ENCODE measurements at places on chromosomes 7 and 10.

DNA sequence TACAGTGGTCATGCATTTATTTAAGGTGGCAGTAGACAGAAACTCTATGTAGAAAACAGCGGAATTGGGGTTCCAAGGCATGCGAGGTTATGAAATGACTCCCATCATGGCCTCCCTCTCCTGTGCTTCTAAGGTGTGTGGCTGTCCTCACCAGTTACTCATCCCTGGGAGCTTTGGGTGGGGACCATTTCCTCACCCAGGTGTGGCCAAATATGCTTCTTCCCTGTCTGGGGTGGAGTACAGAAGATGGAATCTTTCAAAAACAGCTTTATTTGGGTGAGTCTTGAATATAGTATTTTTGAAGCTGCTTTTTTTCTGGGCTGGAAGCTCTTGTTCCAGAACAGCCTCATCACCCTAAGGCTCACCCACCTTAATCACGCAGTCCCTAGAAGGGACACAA is 139.0 kb downstream of the NRF1 start:
- DNase-seq: no peak

DNA sequence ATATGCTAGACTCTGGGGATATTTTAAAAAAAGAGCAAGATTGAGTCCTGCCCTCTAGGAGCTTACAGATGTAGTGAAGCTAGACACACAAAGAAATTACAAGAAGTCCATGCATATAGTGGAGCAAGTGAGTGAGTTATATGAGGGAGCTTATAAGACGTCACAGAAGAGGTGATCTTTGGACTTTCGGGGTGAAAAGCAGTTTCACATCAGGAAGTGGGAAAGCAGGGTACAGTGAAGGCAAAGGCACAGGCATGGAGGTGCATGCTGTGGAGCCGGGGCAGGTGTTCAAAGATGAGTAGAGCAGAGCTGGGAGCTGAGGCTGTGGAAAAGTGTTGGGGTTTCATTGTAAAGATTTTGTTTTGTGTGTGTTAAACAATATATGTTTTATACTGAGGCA is 38.5 kb upstream of the EXOC6 start:
- no peak for DNase-seq

DNA sequence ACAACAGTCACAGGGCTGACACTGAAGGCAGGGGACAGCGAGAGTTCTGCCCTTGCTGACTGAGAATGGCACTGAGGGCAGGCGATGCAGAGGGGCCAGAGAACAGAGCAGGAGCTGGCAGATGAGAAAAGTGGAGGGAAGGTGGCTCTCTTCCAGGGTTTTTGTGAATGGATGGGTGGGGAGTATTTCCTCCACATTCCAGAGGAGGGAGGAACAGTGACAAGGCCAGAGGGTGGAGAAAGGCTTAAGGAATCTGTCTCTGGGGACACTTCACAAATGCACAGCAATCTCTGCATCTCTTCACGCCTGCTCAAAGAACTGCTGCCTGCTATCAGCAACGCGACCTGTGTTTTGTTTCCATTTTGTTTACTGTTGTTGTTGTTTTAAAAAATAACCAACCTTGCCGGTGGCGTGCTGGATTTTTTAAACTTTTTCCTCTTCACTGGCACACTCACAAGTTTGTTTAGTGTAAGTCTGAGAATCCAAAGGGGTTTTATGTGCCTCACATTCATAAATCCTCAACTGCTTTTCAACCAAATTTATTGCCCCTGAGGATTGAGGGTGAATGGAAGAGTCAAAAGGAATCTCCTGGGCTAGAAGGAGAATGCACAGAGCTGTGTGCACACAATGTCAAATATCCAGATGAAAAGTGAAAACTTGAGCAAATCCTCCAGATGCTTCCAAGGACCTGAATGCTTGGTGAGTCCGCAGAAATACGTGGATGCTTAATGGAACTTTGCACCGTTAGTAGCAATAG is 129.3 kb downstream of the GLI3 start:
- DNase-seq: no peak

DNA sequence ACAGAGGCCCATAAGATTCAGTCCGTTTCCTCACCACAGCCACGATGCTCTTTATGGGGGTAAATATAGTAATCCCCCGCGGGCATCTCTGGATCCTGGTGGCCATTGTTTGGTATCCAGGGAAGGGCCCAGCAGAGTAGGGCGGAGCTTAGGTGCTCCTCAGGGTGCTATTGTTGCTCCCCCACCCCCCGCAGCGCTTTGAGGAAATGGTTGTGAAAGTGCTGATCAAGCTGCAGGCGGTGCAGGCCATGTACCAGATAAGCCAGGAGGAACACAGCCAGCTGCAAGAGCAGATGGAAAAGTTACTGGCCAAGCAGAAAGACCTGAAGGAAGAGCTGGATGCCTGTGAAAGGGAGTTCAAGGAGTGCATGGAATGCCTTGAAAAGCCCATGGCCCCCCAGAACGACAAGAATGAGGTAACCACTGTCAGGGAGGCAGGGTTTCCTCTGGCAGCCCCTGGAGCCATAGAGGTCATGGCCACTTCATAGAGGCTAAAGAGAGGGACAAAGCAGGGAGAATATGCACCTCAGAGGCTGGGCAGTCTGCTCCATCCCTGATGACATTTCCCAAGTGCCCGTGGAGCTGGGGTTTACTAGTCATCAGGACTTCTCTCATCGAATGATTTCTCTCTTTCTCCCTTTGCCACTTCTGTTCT is 17.6 kb upstream of the FLNC start:
- no peak for DNase-seq

DNA sequence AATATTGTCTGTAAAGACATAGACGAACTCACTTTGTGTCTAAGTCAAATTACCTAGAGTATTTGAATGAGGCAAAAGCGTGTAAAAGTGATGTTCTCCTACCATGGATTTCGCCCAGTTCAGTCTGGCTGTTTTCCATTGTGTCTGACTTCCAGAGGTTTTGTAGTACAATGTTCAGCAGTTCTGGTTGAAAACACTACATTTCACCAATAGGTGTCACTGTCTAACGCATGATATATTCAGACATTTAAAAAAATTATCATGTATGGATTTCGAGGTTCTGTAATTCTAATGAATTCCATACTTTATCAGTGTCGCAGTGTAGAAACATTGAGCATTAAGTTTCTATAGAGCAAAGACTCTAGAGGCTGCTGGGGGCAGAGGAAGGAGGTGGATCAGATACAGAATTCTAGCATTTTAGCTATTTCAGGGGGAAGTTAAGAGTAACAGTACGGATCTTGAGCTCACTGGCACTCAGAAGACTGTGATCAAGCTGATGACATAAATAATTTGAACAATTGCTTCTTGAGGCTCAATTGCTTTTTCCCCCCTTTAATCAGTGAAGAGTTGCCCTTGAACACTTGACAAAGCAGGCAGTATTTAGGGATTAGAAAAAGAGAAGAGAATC is 196.9 kb upstream of the RHOBTB1 start:
- DNase-seq: no peak

DNA sequence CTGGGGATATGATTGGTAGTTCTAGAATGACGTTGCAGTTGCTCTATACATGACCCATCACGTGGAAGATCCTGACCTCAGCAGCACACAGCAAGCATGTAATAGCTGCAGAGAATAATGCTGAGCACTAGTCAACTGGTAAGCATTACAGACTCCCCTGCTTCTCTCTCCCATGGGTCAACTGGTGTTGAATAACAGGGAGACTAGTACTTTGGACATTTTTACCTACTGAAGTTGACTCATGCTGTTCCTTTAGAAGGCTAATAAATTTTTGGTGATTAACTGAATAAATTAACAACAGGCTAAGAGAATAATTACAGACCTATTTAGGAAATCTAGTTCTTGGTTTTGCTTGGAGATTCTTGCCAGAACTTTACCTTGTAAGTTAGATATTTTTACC is 234.1 kb downstream of the AUTS2 start:
- DNase-seq: no peak

DNA sequence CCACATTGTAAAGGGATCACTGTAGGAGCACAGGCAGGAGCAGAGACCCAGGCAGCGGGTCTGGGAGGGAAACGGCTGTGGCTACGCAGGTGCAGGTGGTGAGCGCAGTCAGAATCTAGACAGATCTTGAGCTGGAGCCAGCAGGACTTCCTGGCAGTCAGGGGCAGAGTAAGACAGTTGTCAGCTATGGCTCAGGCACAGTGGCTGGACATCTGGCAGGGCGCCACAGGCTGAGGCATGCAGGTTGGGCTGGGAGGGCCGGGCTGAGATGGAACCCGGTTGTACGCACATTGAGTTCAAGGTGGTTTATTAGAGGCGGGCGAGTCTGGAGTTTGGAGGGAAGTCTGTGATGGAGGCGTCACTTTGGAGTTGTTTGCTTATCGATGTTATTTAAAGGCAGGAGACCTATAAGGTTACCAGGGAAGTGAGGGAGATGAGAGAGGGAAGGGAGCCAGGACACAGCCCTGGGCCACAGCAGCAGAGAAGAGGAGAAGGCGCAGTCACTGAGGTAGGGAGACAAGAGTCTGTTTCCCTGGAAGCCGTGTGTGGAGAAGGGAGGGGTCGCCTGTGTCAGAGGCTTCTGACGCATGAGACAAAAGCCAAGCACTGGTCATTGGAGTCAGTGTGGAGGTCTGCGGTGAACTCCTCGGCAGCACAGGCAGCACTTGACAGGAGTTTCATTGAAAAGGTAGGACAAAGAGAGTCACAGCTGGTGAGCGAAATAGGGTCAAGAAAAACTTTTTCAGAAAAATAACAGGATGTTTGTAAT is 73.8 kb downstream of the LANCL2 start:
- DNase-seq: no peak

DNA sequence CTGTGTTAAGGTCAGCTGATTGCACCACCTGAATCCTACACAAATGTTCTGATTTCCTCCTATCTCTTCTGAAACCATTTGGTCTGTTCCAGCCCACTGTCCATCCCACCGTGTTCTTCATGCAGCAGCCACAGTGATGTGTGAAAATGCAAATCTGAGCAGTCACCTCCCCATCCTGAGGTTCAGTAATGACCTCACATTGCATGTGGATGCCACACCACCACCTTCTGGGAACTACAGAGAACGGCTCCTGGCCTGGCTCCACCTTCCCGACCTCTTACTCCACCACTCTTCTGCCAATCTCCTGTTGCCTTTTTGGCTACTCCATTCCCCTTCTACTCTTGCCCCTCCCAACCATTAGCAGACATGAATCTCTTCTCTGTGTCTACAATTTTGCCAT is 244.4 kb downstream of the TNS3 start:
- no peak for DNase-seq

DNA sequence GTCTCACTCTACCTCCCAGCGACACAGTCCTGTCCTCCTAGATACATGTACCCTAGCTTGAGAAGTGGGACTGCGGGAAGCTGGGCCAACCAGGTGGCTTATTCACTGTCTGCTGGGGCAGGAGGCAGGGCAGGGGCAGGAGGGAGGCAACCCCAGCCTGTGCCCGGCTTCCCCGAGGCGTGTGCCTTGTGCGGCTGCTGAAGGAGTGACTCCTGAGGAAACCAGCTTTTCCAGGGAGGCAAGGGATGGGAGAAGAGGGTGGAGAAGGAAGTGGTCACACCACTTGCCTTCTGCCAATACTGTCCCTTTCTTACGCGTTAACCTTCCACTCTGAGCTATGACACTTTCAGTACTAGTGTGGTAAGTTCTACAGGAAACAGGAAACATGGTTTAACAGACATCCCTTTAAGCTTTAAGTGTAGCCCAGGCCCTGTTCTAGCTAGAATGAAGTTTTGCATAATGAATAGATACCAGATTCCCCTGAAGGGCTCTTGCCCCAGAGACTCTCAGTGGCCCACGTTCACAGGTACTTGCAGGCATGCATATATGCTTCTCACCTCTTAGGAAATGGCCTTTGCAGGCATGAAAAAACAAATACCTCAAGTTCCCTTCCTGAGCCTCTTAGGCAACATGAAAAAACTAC is 40.6 kb downstream of the SYPL1 start:
- no peak for DNase-seq

DNA sequence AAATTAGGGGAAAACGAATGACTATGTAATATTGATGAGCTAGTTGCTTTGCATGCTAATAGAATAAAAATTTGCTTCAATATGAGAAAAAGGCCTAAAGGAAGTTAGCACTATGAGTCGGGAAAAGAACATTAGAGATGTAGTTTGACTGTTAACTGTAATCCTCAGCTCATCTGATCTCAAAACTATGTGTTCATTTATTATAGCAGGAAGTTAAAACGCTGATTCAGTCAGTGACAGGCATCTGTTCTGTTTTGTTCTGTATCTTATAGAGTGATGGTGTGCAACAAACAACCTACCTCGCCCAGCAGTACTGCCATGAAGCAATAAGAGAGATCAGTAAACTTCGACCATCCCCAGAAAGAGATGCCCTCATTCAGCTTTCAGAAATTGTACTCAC is 48.6 kb downstream of the PDSS1 start:
- no peak for DNase-seq

GRCh38 chr10:24483701-24484100 is 240.0 kb downstream of the ARHGAP21 start:
- no peak for DNase-seq

DNA sequence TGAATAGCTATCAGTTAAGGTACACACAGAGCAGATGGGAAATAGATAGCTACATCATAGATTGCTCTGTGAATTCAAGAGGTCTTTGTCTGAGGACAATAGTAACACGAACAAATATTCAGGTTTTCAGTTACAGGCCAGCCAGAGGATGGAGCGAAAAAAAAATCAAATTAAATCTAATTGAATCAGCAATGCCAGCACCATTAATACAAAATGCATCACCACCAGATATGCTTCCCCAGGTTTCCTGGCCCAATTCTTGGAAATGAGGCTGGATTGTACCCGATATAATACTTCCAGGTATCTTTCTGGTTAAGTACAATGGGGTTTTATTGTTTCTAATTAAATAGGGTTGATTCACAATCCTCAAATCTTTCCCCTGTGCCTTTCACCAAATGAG is 975.8 kb upstream of the AUTS2 start:
- DNase-seq: no peak

- DNase-seq: no peak
These were observed 96.5 kb downstream of the NRP1 start for GRCh38 chr10:33237736-33238624.

- no peak for DNase-seq
These were observed 11.9 kb upstream of the LRRC27 start for GRCh38 chr10:132319853-132320653.

GRCh38 chr10:131657318-131657984 is 243.4 kb upstream of the PPP2R2D start:
- DNase-seq: no peak

DNA sequence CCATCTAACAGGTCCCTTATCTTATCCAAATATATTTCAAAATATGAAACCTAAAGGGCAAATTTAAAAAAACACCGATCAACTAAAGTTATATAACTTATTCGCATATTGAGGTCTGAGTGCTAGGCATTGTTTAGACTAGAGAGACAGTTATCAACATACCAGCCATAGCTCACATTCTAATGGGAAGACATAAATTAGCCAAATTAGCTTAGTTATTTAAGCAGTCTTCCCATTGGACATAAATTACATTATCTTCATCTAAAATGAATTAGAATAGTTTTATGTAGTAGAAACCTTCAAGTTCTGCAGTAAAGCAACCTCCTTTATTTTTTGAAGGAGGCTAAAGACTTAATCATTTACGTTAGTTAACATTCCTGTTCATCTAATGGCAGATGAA is 17.4 kb downstream of the KIF5B start:
- DNase-seq: no peak

GRCh38 chr7:84108787-84109186 is 85.8 kb downstream of the SEMA3A start:
- DNase-seq: no peak

GRCh38 chr10:24357344-24358004 is 148.5 kb downstream of the KIAA1217 start:
- no peak for DNase-seq

GRCh38 chr7:127792528-127793342 is 140.7 kb downstream of the SND1 start:
- DNase-seq: no peak

All from stimulated activated CD8-positive, alpha-beta memory T cell treated with anti-CD3 and anti-CD28 coated beads, Interleukin-15, amount 100 ng/mL, for 1 hour (primary cell).